HuH-7.5 (cell line): ENCODE measurements at places on chromosomes 4 and X.
A peak's percentile ranks its signal among the peaks of the same experiment; 100 is the strongest.

DNA sequence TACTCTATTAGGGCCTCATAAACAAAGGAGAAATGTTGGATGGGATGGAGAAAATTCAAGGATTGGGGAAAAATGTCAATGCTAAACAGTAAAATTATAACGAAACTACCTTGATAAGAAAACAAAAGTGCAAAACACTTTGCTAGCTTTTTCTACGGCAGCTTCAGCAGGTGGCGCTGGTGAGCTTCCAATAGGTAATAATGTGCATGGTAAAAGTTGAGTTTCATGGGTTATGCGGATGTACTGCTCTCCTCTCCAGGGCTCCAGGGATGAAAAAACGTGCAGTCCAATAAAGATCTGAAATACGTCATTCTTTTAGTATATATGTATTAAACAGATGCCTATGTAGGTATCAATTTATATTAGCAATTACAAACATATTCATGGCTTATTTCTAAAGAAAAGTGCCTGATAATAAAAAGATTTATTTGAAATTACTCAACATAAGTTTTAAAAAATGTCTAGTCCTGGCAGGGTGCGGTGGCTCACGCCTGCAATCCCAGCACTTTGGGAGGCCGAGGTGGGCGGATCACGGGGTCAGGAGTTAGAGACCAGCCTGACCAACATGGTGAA is 239.6 kb downstream of the GRXCR1 start:
- DNase-seq = peak; percentile 9

- no peak for DNase-seq
Measured at GRCh38 chr4:24778464-24779225, 16.7 kb upstream of the SOD3 start.

GRCh38 chr4:74874753-74875367 is 58.1 kb upstream of the PARM1 start:
- peak; percentile 11 for DNase-seq

GRCh38 chr4:173247321-173247720 is 78.7 kb downstream of the GALNT7 start:
- DNase-seq = no peak
